ENCODE measurements at places on chromosomes 6 and 20.

DNA sequence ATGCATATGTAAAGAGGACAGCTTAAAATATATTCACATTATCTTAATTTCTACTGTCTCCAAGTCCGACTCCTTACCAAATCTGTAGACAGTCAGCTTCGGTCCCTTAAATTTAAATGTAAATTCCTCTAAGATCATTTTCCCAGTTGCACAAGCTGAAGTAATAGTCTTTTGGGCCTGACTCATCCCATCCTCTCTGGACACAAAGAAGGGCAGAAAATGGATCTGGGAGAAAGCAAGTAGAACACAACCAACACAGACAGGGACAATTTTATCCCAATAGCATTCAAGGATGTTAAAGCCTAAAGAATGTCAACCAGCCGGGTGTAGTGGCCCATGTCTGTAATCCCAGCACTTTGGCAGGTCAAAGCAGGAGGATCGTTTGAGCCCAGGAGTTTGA lies 228.3 kb downstream of the ARHGAP18 start:
- no peak for DNase-seq

DNA sequence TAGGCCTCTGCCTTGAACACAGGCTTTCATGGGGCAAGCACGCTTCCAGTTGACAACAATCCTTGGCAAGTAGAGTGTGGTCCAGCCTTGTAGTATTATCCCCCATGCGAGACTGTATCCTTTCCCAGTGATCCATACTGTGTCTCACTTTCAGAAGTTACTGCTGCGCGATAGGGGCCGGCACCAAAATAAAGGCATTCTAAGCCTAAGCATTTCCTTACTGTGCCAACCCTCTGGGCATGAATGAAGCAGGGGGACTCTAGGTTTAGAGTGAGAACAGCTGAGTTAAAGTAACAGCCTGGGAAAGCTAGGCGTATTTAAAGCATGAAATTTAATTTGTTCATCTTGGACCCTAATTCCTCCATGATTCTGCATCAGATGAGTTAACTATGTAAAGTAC lies 39.4 kb downstream of the CD164 start:
- DNase-seq = no peak

GRCh38 chr6:107398001-107398400 lies 61.4 kb downstream of the PDSS2 start:
- DNase-seq = no peak

DNA sequence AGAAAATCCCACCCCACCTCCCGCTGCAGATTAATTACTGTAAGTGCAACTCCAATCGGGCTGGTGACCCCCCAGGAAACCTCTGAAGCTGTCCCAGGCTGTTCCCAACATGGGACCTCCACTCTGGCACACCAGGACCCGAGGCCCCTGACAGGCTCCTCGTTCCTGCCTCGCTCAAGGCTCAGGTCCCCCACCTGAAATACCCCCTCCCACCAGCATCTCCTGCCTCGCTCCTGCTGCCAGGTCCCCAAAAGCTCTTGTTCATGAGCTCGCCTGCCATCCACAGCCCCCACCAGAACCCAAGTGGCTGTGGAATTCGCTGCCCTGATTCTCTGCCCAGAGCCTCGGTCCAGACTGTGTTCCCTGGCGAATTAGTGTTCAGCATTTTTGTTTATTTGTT lies 26.1 kb downstream of the NPEPL1 start:
- peak; percentile 3 for DNase-seq

GRCh38 chr6:56549014-56549413 lies 93.7 kb downstream of the DST start:
- DNase-seq = peak; percentile 20

DNA sequence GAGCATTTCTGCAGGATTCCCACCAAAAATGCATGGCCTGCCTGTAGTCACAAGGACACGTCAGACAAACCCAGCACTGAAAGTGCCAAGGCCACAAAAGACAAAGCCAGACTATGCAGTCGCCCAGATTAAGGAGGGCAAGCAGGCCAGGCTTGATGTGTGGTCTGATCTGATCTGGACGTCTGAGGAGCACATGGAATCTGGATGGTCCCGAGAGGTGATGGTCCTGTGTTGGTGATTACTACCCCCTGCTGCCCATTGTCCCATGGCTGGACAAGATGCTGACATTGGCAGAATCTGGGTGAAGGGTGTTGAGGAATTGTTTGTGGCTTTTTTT lies 17.1 kb downstream of the NPEPL1 start:
- no peak for DNase-seq

DNA sequence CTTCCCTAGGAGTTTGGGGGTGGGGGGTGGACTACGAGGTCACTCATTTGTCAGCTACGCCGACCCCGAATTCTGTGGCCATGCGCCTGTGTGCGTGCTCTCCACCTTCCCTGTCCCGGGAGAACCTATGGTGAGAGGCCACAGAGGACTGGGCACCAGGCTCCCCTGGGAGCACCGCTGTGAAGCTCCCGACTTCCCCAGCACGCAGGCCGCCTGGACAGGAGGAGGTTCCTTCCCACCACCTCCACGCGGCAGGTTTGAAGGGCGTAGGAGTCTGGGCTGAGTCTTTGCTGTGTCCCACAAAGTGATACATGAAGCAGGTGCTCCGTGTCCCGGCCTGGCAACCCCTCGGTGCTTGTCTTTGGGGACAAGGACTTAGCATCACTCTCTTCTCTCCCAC lies 107.2 kb downstream of the CDH4 start:
- DNase-seq = no peak

- DNase-seq = no peak
Measured at GRCh38 chr6:65706436-65706835, 590 bp downstream of the EYS start.

- no peak for DNase-seq
Measured at GRCh38 chr6:123016431-123017103, 20.5 kb downstream of the CLVS2 start.

GRCh38 chr20:59159493-59160376 lies 3.9 kb upstream of the ZNF831 start:
- no peak for DNase-seq

GRCh38 chr20:60087563-60088105 lies 129.4 kb downstream of the CDH26 start:
- no peak for DNase-seq

GRCh38 chr6:75204217-75204958 lies 1.5 kb downstream of the COL12A1 start:
- DNase-seq = peak; percentile 72

DNA sequence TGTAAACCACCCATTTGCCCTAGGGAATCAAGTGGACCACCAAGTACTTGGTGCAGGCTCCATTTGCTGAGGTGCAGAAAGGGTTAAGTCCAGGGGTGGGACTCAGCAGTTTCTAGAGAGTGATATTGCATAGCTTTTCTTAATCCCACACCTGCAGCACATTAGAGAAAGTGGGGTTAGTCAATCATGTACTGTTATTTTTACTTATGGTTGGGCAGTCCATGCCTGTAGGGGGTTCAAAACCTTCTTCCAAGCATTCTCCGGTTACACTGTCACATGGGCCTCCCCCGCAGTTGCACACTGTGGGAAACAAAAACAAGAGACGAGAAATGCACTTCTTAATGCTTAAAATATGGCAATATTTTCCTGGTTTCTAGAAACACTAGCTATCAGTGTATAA lies 65.5 kb downstream of the LAMA4 start:
- DNase-seq = no peak

- DNase-seq = no peak
Measured at GRCh38 chr20:39097889-39098288, 135.7 kb downstream of the DHX35 start.

DNA sequence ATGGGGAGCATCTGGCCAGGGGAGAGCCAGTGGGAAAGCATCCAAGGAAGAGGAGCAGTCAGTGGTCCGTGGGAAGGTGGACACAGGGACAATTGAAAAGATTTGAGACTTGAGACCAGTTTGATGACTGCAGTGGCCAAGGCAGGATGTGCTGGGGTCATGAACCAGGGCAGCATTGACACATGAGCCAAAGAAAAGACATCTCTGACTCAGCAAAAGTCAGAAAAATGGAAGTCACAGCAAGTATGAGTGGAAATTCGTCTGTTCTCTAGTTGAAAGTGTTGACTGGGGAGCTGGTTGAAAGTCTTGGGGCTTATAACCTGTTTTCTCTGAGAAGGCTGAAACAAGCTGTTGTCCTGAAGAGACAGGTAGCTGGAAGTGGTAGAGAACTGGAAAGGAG lies 31.3 kb downstream of the RAB22A start:
- no peak for DNase-seq

DNA sequence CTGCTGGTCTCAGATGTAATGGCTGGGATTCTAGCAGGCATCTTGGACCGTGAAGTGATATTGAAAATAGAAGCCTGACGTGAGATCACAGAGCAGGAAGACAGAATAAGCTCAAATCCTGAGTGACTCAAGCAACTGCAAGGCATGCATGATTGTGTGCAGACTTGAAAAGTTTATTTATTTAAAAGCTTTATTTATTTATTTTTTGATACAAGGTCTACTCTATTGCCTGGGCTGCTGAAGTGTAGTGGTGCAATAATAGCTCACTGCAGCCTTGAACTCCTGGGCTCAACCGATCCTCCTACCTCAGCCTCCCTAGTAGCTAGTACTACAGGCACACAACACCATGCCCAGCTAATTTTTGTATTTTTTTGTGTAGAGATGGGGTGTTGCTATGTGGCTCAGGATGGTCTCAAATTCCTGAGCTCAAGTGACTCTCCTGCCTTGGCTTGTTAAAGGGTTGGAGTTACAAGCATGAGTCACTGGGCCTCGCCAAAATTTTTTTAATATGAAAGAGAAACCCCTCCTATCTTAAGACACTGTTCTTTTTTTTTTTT lies 40.1 kb upstream of the RNF144B start:
- no peak for DNase-seq

- DNase-seq = no peak
Measured at GRCh38 chr6:27679964-27680694, 207.2 kb upstream of the ZNF184 start.

- DNase-seq = peak; percentile 100
Measured at GRCh38 chr20:39986173-39986904, 702.7 kb downstream of the MAFB start.

DNA sequence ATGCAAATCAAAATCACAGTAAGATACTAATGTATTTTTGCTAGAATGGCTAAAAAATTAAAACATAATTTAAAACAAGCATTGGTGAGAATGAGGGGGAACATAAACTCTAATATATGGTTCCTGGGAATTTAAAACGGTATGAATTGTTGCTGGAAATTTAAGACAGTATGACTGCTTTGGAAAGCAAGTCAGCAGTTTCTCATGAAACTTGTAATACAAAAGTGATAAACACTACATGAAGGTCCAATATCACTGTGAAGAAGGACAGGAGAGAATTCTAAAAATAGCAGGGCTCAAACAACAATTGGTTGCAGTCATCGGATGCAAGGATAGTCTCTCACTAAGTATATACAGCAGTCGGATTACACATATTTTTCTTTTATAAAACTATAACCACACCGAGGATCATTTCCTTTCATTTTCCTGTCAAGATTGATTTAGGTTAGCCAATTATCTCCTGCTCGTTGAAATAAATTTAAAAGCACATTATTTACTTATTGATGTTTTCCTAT lies 18.5 kb upstream of the PRSS16 start:
- DNase-seq = no peak

GRCh38 chr6:145420599-145420998 lies 314.7 kb downstream of the EPM2A start:
- DNase-seq = no peak

- DNase-seq = no peak
Measured at GRCh38 chr20:32567384-32568178, 17.6 kb downstream of the NOL4L start.

DNA sequence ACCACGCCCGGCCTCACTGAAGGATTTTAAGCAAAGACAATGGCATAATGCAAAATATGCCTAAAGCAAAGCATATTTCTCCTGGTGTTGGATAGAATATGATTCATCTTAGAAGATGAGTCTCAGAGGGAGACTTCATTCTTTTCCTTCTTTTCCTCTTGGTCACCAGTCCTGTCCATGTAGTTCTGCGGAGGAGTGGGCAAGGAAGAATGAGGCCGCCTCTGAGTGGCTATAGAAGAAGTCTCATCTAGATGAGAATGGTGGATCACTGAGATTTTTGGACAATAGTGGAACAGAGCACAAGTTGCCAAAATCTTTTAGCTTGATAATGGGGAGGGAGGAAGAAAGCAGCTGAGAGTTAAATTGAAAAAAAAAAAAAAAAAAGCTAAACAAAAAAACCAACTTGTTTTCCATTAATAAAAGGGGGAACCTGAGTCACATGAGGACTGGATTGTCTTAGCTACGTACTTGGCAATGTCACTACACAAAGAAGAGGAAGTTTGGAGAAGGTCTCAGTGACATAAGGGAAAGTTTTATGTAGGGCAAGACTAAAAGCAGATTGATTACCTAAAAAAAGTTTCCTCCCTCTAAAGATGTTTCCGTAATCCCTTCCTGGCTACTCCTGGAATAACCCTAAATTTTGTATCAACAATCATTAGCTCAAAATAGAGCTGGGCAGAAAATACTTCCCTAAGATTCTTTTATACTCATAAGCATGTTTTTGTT lies 6.0 kb downstream of the CD83 start:
- no peak for DNase-seq

- DNase-seq = no peak
Measured at GRCh38 chr20:62816884-62817873, at the start of gene COL9A3. COL9A3 (plus strand) TSS chr20:62817050; CDS start chr20:62817065, 15 bp downstream.

- DNase-seq = no peak
Measured at GRCh38 chr6:80437221-80437620, 330.8 kb downstream of the BCKDHB start.

GRCh38 chr6:30175765-30176164 lies 12.4 kb downstream of the TRIM15 start:
- no peak for DNase-seq

DNA sequence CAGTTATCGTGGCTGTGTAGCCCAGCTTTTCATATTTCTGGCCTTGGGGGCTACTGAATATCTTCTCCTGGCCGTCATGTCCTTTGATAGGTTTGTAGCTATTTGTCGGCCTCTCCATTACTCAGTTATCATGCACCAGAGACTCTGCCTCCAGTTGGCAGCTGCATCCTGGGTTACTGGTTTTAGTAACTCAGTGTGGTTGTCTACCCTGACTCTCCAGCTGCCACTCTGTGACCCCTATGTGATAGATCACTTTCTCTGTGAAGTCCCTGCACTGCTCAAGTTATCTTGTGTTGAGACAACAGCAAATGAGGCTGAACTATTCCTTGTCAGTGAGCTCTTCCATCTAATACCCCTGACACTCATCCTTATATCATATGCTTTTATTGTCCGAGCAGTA lies 475 bp downstream of the OR2B6 start:
- DNase-seq = no peak

DNA sequence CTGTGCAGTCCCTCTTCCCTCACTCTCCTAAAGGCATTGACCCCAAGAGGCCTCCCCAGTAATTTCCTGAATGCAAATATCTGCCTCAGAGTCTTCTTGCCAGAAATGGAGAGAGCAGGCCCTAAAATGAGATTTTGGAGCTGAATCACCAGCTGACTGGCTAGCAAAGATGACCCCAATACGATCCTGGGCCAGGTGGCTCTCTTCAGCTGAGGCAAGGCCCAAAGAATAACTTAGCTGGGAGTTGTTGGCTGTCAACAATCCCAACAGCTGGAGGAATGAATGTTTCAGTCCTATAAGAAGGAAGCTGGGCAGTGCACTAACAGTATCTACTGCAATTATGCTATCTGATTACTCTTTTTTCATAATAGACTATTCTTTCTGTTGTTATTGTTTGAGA lies 37.2 kb upstream of the VGLL2 start:
- no peak for DNase-seq

All from SK-N-DZ (cell line).